ENCODE measurements at places on chromosomes 4 and X.

DNA sequence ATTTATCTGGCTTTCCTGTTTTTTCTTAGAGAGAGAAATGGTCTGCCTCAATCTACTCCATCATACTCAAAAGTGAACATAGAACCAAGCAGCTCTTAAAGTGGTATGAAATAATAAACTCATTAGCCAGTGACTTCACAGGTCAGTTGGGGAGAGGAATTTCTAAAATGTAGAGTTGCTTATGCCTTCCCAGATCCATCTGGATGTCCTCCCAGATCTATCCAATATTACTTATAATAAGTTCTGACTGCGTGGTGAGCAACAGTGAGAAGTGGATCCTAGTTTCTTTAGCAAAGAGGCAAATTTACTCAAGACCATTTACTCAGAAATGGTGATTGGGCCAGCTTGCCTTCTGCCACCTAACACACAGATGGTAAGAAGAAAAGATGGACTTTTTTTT, 748.0 kb downstream of the PCDH18 start:
- no peak for DNase-seq

DNA sequence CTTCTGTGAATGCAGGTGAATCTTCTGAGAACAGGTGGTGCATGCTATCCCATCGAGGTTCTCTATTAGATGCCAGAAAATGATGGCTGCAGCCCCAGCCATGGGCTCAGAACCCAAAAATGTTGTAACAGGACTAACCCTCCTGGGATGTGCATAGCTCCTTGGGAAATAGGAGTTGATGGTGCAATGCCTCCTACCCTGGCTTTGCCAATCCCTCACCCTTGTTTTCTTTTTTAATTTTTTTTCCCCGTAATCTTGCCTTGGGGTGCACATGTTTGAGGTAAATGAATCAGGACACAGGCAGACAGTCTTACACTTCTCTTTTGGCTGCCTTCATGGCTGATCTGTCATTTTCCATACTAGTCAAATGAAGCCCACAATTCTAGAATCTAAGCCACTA, 96.6 kb downstream of the KIT start:
- DNase-seq, result no peak

DNA sequence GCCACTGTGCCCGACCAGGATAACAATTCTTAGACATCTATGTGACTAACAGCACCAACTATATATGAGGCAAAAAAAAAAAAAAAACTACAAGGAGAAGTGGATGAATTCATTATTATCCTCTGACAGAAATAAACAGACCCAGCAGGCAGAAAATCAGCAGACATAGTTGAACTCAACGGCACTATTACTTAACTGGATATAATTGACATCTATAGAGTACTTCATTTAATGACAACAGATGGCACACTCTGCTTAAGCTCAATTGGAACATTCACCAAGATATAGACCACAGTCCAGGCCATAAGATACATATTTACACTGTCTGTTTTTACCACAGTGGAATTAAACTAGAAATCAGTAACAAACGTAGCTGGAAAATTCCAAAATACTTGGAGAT, 13.3 kb downstream of the CLDN22 start:
- no peak for DNase-seq

DNA sequence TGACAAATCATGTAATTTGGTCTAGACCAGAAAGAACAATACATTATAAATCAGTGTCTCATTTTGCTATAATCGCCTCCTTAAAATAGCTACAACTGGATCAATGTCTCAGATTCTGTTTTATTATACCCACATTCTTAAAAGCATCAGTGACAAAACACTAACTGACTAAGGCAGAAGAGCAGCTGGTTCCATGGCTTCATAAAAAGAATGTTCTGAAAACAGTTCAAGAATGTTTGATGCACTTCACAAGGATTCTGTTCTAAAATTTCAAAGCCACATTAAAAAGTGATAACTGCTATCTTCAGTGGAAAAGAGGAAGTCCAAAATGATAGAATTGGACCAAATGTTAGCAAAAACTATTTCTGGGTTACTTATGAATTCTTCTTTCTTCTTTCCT, 69.8 kb downstream of the COL25A1 start:
- no peak for DNase-seq

DNA sequence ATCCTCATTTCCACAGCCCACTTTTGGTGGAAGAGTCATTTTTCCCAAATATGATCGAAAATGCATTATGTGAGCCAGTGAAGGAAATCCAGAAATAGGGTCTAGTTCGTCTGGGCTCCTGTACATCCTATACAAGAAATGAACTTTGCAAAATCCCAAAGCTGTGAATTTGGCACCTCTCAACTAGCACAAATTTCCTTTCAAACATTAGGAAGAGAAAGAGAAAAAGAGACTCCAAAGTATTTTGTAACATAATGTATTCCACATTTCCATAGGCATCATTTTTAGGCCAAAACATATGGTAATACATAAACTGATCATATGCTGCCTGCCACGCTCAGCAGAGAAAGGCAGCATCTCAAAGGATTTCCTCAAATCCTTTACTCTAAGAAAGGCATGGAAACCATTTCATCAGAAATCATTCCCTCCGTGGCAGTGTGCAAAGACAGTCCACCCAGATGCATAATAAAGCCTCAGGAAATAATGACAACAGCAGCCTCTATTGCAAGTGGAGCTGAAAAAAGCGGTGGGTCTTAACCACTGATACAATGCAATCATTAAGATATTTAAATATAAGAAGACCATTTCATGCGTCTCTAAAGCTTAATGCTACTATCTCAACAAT, 56.8 kb downstream of the ANOS1 start:
- no peak for DNase-seq

DNA sequence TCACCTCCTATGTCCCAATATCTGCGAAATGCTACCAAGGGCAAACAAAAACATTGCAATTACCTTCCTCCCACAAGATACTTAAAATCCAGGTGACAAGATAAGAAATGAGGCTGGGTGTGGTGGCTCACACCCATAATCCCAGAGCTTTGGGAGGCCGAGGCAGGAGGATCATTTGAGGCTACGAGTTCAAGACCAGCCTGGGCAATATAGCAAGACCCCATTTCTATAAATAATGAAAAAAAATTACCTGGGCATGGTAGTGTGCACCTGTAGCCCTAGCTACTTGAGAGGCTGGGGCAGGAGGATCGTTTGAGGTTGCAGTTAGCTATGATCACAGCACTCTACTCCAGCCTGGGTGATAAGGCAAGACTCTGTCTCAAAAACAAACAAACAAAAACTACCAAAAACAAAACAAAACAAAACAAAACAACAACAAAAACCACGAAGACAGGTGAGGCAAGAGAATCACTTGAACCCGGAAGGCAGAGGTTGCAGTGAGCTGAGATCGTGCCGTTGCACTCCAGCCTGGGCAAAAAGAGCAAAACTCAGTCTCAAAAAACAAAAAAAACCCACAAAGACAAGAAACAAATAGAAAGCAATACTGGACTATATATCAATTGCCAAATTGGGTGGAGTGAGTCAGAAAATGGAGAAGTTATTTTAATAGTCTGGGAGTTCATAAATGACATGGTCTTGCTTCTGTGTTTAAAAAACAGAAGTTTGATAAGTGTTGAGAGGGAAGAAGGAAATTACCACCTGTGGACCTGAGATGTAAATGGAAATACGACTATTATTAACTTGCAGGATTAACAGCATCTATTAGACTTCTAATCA, 176.5 kb downstream of the FBXW7 start:
- DNase-seq, result no peak

- DNase-seq, result no peak
These were observed 599.1 kb downstream of the RPA4 start for GRCh38 chrX:97482666-97483300.

DNA sequence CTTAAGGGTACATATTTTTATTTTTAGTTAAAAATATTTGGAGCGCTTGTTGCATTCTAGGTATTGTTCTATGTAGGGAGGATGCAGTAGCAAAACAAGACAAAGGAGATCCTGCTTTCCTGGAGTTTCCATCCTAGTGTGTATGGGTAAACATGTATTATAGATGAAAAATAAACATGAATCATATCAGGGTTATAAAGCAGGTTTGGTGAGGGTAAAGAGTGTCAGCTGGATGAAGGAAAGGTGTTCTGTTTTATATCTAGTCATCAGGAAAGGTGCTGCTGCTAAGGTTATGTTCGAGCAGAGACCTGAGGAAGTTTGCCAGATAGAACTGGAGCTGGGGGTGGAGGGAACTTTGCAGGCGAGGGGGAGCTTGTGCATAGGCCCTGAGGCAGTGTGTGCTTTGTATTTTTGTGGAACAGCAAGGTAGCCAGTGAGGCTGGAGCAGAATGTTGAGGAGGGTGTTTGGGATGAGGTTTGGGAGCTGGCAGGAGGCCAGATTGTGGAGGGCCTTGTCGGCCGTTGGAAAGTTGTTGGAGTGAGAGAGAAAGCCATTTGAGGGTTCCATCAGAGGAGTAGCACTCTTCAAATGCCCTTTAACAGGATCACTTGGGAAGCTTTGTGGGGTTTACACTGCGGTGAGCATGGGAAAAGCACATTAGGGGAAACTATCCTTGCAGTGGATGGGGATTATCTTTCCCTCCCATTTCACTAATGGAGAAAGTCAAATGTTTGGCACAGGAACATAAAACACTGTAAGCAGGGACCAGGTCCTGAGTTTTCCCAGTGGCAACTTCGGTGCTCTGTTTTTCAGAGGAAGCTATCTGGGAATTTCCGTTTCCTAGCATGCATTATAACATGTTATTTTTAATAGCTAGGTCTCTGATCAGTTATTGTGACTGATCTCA, 35.9 kb downstream of the AFF1 start:
- DNase-seq, result no peak

DNA sequence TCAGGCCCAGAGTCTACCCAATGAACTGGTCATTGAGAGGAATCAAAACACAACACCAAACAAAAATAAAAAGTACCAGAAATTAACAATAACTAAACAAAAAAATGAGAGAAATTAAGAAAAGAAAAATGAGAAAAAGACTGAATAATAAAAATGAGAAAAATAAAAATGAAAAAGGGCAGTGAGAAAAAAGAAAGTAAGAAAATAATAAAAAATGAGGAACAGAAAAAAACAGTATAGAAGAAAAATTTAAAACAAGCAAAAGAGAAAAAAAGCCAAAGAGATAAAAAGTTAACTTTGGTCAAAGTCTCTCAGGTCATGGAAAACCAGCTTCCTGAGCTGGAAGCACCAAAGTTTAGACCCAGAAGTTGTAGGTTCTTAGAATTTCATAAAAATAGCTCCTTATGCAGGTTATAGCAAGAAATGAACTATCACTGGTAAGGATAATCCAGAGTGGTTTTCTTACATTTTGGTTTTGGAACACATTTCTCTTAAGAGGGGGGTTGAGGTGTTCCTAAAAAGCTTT, 51.0 kb upstream of the WDR17 start:
- no peak for DNase-seq
